ENCODE measurements at places on chromosomes 3 and 15.

GRCh38 chr15:49675041-49675440 lies 54.2 kb downstream of the DTWD1 start:
- no peak for DNase-seq

DNA sequence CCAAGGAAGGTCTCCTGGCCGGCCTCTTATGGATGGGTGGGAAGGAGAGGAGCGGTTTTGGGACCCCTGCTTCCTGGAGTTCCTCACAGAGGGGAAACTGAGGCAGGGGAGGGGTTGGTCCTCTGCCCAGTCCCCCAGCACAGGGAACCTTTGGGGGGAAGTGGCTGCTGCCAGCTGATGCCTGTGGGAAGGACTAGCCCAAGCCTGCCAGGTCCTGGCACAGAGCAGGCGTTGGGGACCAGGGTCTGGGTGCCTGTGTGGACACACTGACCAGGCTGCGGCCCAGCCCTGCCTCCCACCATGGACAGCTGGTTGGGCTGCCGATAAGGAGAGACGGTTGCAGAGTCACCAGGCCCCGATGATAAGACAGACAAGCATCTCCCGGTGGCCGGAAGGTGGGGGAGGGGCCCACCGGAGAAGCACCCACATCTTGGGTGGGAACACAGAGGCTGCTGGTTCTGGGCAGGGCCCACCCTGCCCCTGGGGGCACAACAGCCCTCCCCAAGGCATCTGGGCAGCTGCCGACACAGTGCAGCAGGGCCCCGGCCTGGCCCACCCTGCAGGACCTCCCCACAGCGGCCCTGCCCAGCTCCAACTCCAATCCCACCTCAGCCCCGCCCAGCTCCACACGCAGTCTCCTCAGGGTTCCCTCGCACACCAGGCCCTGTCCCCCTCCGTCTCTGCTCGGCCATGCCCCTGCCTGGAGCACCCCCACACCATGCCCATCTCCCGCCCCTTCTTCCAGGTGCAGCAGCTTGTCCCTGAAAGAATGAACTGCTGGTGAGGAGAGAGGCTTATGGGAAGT lies 50.7 kb downstream of the DNAJB8 start:
- no peak for DNase-seq

- no peak for DNase-seq
These were observed 20.9 kb upstream of the TRH start for GRCh38 chr3:129953621-129954020.

DNA sequence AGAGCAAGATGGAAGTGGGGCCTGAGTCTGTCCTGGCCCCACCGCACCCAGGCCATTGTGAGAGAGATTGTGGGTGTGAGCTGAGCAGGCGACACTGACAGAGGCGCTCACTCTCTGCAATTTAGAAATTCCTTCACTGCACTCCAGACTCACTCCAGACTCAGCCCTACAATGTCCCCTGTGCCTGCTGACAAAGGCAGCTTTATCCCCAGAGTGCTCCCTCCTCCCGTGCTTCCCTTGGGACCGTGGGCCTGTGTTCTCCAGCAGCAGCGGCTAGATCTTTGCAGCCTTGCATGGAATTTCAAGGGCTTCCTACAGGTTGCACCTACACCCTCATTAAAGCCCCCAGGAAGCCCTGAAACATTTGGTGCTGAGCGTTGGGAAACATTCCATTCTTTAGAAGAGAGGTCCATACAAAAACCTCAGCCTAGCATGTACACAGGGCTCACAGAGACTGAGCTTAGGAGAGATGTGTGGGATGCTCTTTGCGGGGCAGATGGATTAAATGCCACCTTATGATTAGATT lies 1.3 kb upstream of the IL16 start:
- DNase-seq = no peak

GRCh38 chr3:194826594-194826993 lies 140.9 kb downstream of the FAM43A start:
- DNase-seq = no peak
